ENCODE measurements at places on chromosomes 4 and X.
A peak's percentile ranks its signal among the peaks of the same experiment; 100 is the strongest.

DNA sequence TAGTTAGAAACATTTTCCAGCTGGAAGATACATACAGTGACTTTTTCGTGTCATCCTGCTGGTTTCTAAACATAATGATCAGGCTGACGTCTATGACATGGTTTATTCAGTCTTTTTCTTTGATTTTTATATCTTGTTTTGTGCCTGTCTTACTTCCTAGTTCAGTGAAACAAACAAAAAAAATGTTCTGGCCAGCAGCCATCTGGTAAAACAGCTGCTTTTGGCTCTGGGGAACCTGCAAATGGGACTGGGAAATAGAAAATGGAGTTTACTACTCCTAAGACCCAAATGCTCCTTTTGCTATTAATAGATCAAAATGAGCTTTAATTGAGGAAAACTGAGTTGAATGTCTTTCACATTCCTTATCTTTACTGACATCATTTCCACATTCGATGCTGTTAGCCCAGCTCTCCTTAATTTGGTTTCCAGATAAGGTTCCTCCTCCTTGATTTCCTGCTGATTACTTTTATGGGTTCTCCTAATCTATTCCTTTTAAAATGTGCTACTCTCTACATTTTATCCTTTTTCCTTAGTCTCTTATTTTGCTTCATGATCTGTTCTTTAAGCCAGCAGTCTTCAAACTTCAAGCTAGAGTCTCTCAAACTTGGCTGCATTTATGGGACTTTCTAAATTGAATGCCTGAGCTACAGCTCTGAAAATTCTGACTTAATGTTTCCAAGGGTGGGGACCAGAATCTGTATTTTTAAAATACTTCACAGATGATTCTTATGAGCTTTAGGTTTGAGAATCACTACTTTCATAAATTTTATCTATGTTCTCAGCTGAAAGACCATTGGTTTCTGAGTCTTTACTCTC is 499.5 kb downstream of the ANKRD50 start:
- DNase-seq = no peak

DNA sequence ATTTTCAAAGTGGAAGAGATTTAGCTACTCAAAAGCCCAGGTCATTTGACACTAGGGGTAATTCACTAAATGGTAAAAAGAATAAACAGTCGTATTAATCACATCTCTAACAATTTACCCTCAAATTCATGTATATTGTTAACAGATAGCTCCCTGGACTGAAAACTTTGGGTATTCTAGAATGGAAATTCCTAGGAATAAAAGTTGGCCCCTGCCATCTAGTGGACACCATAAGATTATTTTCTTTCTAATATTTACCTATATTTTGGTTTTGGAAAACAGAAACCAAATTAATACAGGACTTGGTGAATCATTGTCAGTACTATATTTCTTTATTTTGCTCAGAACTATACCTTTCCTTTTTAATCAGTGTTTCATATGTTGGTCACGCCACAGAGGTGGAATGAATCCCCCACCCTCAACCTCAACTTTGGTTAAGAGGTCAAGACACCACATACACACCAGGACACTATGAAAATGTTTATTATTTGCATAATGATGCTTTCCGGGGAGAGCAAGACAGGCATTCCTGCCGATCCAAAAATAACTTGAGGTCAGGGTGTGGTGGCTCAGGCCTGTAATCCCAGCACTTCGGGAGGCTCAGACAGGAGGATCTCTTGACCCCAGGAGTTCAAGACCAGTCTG is 96.2 kb upstream of the APOOL start:
- no peak for DNase-seq

- no peak for DNase-seq
These were observed 34.9 kb downstream of the MMRN1 start for GRCh38 chr4:89929425-89930159.

DNA sequence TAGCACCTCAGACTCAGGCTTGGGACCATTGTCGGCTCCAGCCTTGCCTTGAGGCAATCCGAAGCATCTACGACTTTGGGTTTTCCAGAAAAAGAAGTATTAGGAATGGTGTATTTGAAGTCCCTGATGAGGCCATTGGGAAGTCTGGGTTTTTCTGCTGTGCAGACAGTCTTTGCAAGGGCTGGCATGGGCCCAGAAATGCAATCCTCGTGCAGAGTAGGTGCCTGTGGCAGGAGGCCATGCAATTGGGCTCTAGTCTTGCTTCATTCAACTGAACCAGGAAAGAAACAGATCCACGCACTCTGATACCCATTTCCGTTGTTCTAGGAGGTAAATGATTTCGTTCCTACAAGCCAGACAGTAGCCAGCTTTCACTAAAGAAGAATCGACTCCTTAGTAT is 12.4 kb downstream of the ZFP92 start:
- DNase-seq = no peak

GRCh38 chrX:19791562-19791961 is 95.8 kb downstream of the SH3KBP1 start:
- DNase-seq = no peak

GRCh38 chr4:16056681-16057385 is 27.0 kb downstream of the PROM1 start:
- DNase-seq = no peak

- no peak for DNase-seq
These were observed 128.0 kb downstream of the CPE start for GRCh38 chr4:165506849-165507248.

- DNase-seq = peak; percentile 55
These were observed at the start of gene BEX3 for GRCh38 chrX:103376118-103376978. Gene BEX3, plus strand, starts transcription at chrX:103376538. Its CDS starts 984 bp downstream, at chrX:103377522.

GRCh38 chrX:70694339-70695122 is 214.0 kb downstream of the TEX11 start:
- DNase-seq = no peak

DNA sequence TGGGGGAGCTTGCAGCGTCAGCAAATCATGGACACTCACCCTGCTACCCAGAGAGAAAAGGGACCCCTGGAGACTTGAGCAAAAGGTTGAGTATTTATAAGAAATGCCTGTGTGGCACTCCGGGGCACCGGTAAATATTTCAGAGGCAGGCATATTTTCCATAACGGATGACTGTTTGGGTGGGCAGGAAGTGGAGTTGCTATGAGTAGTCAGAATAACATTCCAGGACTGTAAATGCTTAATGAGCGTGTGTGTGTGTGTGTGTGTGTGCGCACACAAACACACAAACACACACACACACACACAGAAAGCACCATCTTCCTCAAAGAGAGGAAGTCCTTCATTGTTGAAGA is 74.6 kb downstream of the MXRA5 start:
- no peak for DNase-seq

DNA sequence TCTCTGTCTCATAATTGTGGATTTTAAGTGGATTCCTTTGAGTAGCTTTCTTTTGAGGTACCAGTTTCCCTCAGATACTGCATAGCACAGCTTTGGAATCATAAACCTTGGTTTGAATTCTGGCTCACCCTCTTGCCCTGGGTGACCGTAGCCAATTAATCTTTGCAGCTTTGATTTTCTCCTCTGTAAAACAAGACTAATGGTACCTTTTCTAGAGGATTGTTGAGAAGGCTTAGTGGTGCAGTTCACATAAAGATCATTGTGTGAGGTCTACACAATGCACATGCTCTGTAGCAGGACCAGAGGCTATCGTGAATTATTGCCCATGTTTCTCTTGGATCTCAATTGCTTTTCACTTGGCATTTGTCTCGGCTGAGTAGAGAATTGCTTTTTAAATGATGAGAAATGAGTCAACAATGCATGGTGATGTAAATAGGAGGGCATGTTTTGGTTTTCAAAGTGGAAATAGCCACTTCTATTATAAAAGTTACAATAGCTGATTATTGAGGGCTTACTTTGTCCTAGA is 47.9 kb downstream of the TMEM131L start:
- DNase-seq = no peak

- DNase-seq = no peak
These were observed 22.8 kb upstream of the GPR78 start for GRCh38 chr4:8557151-8558076.

DNA sequence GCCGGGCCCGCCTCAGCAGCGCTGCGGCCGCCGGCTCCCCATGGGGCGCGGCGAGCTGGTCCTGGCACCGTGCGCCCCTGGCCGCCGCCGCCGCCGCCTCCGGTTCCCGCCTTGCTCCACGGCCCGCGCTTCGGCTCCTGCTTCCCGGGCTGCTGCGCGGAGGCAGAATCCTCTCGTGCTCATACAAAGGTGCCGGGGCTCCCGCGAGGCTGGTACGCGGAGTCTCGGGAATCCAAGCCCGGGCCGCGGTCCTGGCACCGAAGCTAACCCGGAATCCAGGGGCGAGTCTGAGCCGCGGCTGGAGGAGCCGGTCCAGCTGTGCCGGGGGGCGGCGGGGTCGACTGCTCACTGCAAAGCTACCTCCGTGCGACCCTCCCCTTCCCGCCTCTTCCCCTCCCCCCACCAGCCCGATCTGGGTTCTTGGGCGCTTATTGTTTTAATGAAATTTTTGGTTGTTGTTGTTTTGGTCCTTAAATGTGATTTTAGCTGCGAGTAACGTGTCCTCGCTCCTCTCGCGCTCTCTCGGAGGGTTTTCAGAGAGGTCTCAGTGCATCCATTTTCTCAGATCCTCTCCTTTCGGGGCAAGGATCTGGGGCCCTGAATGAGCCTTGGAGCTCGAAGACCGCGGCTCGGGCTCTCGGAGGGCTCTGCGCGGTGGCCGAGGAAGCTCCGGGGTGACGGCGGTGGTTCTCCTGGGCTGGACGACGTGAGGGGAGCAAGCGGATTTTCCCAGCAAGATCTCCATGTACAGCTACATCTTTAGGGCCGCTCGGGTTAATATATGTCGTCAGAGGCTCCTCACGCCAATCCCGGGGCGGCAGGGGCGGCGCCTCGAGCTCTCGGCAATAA is at the start of gene HAND2:
TSS of gene HAND2 (minus strand) at position 753 of the 849 bp plus-strand sequence. CDS start 940 bp downstream, outside the sequence.
- DNase-seq = peak; percentile 16

GRCh38 chr4:126144543-126145237 is 829.9 kb downstream of the FAT4 start:
- DNase-seq = no peak

GRCh38 chr4:106104276-106104675 is 209.0 kb downstream of the NPNT start:
- no peak for DNase-seq

DNA sequence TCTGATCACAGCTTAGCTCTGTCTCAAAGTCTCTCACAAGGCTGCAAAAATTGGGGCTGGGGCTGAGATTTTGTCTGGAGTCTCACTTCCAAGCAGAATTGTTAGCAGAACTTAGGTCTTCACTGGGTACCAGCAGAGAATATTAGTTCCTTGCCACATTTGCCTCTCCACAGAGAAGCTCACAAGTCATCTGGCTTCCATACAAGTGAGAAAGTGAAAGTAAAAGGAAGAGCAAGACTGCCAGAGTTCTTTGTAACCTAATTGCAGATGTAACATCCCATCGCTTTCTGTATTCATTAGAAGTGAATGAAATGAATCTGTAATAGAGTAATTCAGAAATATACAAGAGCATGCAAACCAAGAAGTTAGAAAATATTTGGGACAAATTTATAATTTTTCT is 624.1 kb upstream of the GNPDA2 start:
- DNase-seq = no peak

GRCh38 chr4:167282171-167282864 is 48.0 kb upstream of the SPOCK3 start:
- no peak for DNase-seq

GRCh38 chr4:102761296-102761701 is 531 bp upstream of the MANBA start:
- no peak for DNase-seq

DNA sequence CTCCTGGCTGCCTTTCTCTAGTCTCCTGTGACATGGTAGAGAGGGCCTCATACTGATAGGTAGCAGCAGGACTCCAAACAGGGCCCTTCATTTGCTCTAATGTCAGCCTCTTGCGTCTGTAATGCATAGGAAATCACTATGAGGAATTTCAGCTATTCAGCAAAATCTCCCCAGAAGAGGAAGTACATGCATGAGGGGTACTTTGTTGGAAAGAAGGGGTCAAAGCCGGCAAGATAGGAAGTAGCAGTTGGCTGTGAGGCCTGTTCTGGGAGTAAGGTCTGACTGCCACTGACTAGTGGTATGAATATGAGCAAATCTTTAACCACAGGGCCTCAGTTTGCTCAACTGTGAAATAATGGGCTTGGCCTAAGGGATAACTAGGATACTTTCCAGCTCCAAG is 283.2 kb downstream of the ARHGAP10 start:
- DNase-seq = no peak

DNA sequence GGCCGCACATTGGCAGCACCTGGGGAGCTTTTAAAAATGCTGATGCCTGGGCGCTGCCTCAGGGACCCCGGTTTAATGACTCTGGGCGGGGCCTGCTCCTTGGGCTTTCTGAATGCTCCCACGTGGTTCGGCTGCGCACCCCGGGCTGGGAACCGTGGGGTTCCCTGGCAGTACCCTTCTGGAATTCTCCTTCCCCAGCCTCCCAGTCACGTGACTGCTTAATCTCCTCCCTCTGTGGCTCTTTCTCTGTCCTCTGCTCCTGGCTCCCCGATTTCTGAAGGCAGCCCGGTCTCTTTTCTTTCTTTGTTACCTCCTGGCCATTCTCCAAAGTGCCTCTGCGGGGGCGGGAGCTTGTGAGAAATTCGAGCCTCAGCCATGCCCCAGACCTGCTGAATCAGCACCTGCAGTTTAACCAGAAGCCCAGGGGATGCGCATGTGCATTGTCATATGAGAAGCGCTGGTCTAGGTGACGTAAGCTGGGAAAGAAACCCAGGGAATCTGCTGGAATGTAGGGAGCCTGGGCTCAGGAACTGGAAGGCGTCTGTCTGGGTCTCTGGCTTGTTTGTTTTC is 16.6 kb downstream of the CLCN4 start:
- DNase-seq = peak; percentile 93

GRCh38 chr4:5747738-5748375 is 36.9 kb downstream of the EVC start:
- no peak for DNase-seq

DNA sequence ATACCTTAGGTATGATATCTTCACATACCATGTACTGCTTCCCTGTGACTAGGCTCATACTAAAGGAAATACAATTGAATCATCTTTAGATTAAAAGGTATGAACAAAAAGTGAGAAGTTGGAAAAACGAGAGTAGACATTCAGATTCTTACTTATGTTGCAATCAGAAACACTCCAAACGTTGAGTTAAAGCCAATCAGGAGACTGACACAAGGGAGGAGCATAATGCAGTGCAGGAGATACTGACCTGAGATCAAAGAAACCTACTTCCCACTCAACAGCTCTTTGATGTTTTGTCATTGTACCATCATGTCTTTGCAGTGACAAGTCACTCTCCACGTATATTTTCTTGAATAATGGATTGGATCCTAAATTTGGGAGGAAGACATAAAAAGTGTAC is 8.9 kb upstream of the PCDH18 start:
- DNase-seq = no peak

GRCh38 chr4:62130637-62131036 is 930.5 kb downstream of the ADGRL3 start:
- DNase-seq = no peak

- no peak for DNase-seq
These were observed 39.4 kb upstream of the NR3C2 start for GRCh38 chr4:148481636-148482035.

- DNase-seq = no peak
These were observed 30.7 kb upstream of the PTPN13 start for GRCh38 chr4:86563416-86563815.

GRCh38 chrX:19625612-19626011 is 110.3 kb upstream of the MAP3K15 start:
- no peak for DNase-seq

DNA sequence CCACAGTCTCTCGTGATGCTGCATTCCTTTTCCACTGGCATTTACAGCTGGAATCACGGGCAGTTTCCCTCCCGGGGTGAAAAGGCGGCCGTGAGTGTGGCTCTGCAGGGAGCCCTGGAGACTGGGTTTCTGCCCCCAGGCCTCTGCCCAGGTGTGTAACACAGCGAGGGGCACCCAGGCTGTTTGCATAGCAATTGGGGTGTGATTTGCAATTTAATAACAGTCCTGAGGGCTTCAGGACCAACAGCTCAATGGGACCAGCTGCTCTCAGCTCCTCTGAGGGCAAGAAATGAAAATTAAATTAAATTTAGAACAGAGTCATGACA is 99.0 kb upstream of the SHOX start:
- DNase-seq = no peak

All from NCI-H2107 (cell line).